ENCODE measurements at places on chromosomes 1 and 21.

GRCh38 chr1:29516063-29516820, 279.9 kb downstream of the PTPRU start:
- no peak overlapping the region for H3K27ac ChIP-seq
- DNase-seq = no peak
- H3K36me3 ChIP-seq = no peaks in the 10 kb centered on the region
- H3K4me1 ChIP-seq = no peaks in the 10 kb centered on the region
- H3K4me3 ChIP-seq = no peak overlapping the region

GRCh38 chr1:1941868-1942752, 23.0 kb upstream of the TMEM52 start:
- H3K36me3 ChIP-seq = no peaks in the 10 kb centered on the region
- H3K27ac ChIP-seq = no peak overlapping the region
- peaks cover 4% of the 10 kb centered on the region for H3K27me3 ChIP-seq
- H3K4me3 ChIP-seq = no peak overlapping the region

DNA sequence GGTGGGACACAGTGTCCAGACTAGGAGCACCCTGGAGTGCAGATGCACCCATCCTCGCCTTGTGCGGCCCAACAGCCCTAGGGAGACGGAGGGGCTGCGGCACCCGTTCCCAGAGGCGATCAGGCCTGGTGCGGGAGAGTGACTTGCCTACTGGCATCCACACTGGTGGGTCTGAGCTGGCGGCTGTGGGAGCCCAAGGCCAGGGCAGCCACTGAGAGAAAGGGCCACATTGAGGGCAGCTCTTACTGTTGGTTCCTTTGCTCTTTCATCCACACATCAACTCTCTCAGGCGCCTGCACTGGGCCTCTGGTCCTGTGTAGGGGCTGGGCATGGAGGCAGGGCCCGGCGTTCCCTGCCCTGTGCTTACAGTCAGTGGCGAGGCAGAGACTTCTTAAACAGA, 8.6 kb downstream of the PODN start:
- no peaks in the 10 kb centered on the region for H3K36me3 ChIP-seq
- H3K4me1 ChIP-seq = no peaks in the 10 kb centered on the region
- no peak overlapping the region for H3K27ac ChIP-seq
- peaks cover 12% of the 10 kb centered on the region for H3K27me3 ChIP-seq
- DNase-seq = no peak
- no peak overlapping the region for H3K4me3 ChIP-seq

DNA sequence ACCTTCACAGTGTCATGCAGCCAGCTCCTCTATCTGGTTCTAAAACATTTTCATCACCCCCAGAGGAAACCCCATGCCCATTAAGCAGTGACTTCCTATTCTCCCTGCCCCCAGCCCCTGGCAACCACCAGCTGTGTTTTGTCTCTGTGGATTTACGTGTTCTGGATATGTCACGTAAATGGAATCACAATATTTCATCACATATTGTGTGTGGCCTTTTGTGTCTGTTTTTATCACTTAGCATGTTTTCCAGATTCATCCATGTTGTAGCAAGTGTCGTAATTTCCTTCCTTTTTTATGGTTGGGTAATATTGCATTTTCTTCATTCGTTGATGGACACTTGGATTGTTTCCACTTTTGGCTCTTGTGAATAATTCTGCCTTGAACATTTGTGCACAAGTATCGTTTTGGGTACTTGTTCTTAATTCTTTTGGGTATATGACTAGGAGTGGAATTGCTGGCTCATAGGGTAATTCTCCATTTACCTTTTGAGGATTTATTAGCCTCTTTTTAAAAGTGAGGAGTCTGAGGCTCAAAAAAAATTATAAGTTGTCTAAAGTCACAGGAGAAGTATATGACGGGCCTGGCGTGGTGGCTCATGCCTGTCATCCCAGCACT, 127.0 kb downstream of the MRPS6 start:
- no peak overlapping the region for H3K4me3 ChIP-seq
- peaks cover 12% of the 10 kb centered on the region for H3K36me3 ChIP-seq

- H3K27ac ChIP-seq = no peak overlapping the region
- no peak overlapping the region for H3K4me3 ChIP-seq
- no peaks in the 10 kb centered on the region for H3K27me3 ChIP-seq
- no peak for DNase-seq
These were observed 32.6 kb downstream of the UBE4B start for GRCh38 chr1:10065344-10065685.

- DNase-seq = no peak
- H3K4me3 ChIP-seq = peak within 1 kb of the TSS; percentile 50
- H3K27ac ChIP-seq = no peak within 1 kb of the TSS
- H3K36me3 ChIP-seq = no peaks in the 10 kb centered on the region
These were observed at the start of gene COL6A2 for GRCh38 chr21:46097336-46098293. Gene COL6A2, plus strand, starts transcription at chr21:46098112.

GRCh38 chr1:10682449-10683309, 113.8 kb downstream of the CASZ1 start:
- H3K27me3 ChIP-seq = no peaks in the 10 kb centered on the region
- peaks cover 4% of the 10 kb centered on the region for H3K36me3 ChIP-seq
- no peak overlapping the region for H3K4me3 ChIP-seq
- peak overlapping the region; percentile 56 for H3K27ac ChIP-seq

Measured in stimulated activated naive B cell treated with anti-CD40 and anti-IgM and Interleukin-4, amounts not matched to agents 10 μg/mL and 1 μg/mL and 100 μg/mL, for 72 hours (primary cell).